ENCODE measurements at places on chromosomes 2 and 18.

DNA sequence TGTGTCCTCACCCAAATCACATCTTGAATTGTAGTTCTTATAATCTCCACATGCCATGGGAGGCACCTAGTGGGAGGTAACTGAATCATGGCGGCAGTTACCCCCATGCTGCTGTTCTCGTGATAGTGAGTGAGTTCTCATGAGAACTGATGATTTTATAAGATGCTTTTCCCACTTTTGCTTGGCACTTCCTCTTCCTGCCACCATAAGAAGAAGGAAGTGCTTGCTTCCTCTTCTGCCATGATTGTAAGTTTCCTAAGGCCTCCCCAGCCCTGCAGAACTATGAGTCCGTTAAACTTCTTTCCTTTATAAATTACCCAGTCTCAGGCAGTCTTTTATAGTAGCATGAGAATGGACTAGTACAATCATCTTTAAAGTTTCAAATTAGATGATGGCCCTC is 902.4 kb upstream of the PIK3C3 start:
- DNase-seq, result no peak

GRCh38 chr18:3794537-3795348 is 344.8 kb downstream of the TGIF1 start:
- no peak for DNase-seq

DNA sequence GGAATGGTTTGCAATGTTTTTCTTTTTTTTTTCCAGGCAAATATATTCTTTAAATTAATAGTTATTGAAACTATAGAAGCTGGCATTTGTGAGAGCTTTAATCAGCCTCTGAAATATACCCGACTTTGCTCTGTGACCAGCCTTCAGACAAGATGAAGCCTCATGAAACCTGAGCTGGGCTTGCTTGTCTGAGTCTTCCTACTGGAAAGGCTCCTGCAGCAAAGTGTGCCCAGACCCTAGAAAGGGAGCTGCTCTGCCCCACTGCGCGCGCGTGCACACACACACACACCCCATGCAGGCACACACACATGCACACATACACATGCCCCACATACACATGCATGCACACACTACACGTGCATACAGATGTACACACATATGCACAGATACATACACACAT is 203.3 kb upstream of the NT5C1B start:
- no peak for DNase-seq

DNA sequence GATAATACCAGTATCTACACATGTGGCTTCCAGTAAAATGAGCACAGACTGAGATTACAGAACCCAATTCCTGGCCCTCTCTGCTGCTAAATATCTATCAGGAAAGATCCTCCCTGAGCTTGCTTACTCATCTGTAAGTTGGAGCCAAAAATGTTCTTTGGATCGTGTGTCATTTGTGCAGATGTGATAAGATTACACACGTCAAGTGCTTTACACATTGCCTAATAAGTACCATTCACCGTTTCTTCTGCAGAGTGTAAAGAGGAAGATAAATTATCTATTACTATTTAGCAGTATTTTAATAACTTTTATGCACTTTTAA is 23.2 kb upstream of the SLC20A1 start:
- DNase-seq, result no peak

- no peak for DNase-seq
These were observed 1339.0 kb downstream of the LRP1B start for GRCh38 chr2:140791802-140792201.

DNA sequence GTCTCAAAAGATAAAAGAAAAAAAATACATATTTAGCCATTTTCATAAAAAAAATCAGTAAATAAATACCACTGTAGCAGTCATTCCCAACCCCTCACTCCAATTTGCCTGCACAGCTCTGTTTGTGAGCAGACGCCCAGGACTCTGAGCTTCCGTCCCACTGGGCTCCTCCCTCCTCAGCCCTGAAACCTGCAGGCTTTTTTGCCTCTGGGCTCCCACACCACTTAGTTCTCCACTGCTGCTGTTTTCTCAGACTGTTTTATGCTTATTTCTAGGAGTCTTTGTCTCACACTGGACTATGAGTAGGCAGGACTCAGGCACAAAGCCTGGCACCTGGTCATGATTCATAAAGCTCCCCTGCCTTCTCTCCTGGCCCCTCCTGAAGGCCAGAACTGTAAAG is 6.1 kb upstream of the CXCR1 start:
- DNase-seq, result no peak

- no peak for DNase-seq
These were observed 1629.7 kb upstream of the TMEFF2 start for GRCh38 chr2:193824474-193824873.

DNA sequence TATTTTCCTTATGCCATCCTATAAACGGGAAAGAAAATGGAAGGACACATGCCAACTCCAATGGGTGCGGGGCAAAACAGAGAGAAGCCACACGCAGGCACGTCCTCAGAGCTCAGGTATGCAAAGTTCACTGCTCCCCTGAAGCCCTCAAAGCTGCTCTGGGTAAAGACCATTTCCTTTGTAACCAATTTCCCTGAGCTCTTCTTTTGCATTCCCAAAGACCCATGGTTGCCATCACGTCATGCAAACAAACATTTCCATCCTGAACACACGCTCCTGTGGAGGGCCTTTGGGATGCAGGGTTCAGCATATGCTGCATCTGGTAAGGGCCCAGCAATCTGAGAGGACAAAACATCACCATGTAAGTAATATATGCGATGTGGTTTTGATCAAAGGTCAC is 69.4 kb downstream of the EMILIN2 start:
- no peak for DNase-seq

DNA sequence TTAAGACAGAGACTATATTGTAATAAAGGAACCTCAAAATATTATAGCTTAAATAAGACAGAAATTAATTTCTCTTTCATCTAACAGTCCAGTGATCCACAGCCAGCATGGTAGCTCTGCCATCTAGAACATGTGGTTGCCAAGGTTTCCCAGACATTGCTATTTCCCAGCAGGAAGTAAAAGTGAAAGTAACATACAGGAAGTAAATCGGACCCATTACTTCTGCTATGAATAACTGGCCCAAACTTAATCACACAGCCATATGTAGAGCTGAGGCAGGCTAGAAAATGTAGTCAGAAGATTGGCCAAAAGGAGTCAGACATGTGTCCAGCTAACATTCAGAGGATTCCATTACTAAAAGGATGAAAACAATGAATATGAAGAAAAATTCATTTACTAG is 71.0 kb downstream of the NOL4 start:
- DNase-seq, result no peak

DNA sequence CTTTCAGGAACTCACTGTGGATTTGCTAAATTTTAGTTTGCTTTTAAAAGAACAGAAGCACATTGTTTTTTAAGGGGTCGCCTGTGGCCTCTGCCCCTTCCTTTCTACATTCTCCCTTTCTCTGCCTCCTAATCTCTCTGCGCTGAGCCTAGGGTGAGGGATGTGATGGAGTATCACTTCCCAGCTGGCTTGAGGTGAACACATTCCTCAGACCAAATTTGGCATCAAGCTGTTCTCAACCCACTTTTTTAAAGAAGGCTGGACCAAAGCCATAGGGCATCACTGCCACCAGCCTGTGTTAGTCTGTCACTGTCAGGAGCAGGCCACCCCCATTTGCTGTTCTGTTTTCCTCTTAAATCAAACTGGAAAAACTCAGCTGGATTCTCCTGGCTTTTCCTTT is 27.4 kb downstream of the EIF4E2 start:
- no peak for DNase-seq

GRCh38 chr18:23585007-23585871 is 1.1 kb downstream of the NPC1 start:
- DNase-seq, result no peak

DNA sequence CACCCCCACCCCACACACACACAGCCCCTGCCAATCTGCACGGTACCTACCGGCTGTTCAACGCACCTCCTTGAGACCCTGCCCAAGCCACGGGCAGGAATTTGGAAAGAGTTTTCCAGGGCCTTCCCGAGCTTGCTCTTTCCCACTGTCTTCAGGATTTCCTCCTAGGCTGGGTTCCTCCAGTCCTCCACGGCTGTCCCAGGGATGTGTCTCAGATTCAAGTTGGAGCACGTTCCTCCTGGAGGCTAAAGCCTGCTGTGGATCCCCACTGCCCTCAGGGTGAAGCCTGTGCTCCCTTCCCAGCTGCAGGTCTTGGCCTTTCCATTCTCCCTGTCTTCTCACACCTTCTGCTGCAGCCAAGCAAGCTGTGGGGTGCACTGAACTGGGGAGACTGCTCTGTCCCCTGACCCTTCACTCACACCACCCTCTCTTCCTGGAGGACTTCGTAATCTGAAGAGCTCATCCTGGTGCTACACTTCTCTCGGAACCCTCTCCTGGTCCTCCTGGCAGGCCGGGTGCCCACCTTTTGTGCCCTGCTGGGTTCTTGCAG is 54.9 kb upstream of the HS6ST1 start:
- DNase-seq, result no peak

DNA sequence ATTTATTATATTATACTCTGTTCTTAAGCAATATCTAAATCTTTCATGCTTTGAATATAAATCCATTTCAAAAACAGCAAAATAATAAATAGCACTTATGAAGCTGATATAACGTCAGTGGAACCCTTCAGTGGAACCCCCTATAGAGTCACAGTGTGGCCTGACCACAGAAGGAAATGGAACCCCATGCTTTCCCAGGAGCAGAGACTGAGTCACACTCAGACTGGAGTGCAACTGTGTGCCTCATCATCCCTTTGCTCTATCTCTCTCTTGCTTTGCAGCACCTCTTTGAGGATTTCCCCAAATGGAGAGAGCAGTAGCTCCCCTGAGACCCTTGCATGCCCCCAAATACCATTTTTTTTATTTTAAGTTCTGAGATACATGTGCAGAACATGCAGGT is 13.1 kb downstream of the NXPH2 start:
- DNase-seq, result no peak

- no peak for DNase-seq
These were observed 496.3 kb upstream of the VWC2L start for GRCh38 chr2:213914510-213914909.

- no peak for DNase-seq
These were observed 1.2 kb upstream of the ZCCHC2 start for GRCh38 chr18:62521593-62521992.

GRCh38 chr2:173076581-173077345 is 1.1 kb downstream of the MAP3K20 start:
- DNase-seq, result no peak

GRCh38 chr2:39118786-39119499 is 1.9 kb downstream of the SOS1 start:
- no peak for DNase-seq

DNA sequence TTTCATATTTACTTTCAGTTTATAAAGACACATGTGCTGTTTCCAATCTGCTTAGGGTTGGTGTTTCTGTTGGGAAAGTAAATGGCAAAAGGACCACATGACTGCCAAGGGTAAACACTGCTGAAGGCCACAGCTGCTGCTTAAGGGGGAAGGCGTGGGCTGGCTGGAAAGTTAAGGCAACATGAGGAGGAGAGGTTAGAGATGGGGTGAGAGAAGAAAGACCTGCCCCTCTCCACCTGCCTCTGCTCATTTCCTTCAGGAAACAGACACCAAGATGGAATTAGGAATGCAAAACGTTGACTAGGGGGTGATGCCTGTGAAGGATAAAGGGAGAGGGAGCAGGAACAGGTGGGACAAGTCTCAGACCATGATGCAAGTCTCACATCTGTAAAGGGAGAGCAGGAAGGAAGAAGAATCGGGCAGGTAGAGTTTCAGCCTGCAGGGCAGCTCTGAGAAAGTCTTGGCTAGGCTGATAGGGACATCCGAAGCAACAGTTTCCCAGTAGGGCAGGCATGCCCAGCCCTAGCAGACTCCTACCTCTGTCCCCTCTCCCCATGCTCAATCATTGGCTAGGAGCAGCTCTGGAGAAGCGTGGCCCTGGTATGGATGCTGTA is 86.0 kb downstream of the CDC42EP3 start:
- no peak for DNase-seq

DNA sequence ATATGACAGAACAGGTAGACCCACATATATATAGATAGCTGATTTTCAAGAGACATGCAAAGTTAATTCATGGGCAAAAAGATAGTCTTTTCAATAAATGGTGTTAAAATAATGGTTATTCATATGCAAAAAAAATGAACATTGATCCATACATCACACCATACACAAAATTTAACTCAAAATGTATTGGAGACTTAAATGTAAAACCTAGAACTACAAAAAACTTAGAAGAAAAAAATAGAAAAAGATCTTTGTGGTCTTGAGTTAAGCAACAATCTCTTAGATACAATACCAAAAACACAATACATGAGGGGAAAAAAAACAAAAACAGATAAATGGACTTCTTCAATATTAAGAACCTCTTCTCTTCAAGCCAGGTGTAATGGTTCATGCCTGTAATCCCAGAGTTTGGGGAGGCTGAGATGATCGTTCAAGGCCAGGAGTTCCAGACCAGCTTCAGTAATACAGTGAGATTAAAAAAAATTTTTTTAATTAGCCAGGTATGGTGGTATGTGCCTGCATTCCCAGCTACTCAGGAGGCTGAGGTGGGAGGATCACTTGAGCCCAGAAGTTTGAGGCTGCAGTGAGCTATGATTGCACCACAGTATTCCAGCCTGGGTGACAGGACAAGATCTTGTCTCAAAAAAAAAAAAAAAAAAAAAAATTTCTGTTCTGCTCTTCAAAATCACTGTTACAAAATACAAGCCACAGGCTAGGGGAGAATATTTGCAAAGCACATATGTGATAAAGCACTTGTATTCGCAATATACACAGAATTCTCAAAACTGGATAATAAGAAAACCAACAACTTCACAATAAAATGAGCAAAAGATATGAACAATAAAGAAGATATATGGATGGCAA is 32.7 kb upstream of the MYCN start:
- no peak for DNase-seq

DNA sequence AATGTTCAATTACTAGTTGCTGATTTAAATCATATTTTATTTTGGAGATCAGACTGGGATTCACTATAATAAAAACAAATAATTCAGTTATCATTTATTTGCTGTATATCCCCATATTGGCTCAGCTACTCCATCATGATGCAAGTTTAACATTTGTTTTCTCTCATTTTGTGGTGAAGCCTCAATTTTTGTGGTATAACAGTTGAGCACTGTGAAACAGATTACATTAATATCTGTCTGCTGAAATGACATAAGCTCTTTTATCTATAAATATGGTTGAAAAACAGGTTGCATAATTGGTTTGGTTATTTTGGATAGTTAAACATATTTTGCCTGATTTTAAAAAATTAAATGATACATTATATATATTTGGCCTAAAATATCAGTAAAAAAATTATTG is 67.7 kb downstream of the DPP4 start:
- no peak for DNase-seq

GRCh38 chr18:50666536-50666935 is 106.6 kb downstream of the MAPK4 start:
- no peak for DNase-seq

DNA sequence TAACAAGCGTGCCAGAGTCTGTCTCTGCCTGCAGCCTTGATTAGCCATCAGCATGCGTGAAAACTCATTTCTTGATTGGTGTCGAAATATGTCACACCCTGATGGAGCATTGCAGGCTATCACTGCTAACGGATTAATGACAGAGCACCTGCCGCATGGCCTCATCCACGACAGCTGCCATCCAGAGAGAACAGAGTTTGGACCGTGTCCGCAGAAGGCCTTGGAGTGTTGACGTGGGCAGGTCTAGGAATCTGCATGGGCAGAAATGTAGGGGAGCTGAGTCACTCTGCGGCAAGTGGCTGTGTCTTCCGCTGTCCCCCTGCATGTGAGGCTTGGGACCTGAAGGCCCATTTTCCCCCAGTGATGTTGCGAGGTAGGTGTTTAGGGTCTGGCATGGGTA is 43.0 kb downstream of the KLHL29 start:
- DNase-seq, result no peak
